ENCODE measurements at places on chromosomes 16 and 17. TPM values are rescaled to one million over a fixed set of nuclear protein-coding genes. Genes with fewer than 3 reads are reported as not detected.

- no peak for DNase-seq
Measured at GRCh38 chr17:48494335-48494734, 36.5 kb downstream of the HOXB1 start.

GRCh38 chr17:80195671-80196529 is 24.2 kb downstream of the SGSH start:
- DNase-seq, result no peak

DNA sequence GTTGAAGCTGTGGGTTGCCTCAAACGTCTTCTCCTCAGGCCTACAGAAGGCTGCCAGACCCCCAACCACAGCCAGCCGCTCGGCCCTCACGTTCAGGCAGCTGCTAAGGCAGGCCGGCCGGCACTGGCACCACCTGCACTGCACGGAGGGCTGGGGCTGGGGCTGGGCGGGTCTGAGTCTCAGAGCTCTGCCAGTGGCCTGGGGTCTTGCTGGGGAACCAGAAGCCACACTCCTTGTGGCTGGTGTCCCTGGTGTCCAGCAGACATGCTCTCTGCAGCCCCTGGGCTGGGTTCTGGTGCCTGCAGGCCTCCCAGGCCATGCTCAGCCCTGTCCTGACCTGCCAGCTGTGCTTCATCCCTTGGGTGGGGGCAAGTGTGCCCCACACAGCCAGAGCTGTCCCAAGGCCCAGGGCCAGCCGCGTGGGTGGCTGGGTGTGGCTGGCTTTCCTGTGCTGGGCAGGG is 42.0 kb downstream of the BAHCC1 start:
- DNase-seq, result no peak

GRCh38 chr16:521381-522210 is 5.9 kb upstream of the CAPN15 start:
- DNase-seq, result no peak

GRCh38 chr17:3879591-3880417 is 13.0 kb downstream of the CAMKK1 start:
- DNase-seq, result no peak

DNA sequence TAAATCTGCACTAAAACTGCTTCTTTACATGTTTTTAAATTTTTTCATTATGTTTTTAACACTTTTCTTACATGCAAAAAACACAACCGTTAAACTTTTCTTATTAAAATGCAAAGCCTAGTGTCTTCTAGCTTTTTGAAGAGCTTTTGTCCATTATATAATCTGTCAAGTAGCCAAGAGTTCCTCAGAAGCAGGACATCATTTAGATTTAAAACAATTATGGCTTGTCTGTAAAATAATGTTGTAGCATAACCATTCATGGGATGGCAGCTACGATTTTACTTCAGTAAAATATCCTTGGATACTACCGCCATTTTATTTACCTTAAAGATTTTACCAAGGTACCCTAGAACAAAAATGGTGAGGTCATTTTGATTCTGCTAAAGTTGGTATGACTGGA is 2.8 kb downstream of the OMG start:
- DNase-seq, result no peak

GRCh38 chr17:80264205-80265075 is 3.8 kb downstream of the RNF213 start:
- DNase-seq, result no peak

DNA sequence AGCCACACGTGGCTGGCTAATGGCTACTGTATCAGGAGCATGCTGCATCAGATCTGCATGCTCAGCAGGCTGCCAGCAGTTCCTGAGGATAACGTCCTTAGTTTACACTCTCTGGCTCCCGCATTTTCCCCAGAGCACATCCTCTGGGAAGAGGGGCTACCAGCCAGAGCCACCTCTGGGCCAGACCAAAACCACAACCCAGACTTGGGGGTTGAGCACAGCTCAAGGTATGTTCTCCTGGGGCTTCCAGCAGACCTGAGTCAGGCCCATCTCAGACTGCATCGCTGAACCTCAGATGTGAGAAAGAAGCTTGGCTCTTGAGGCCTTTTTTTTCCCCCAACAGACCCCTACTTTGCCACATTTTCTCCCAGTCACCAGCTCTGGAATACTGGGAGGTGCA is 23.7 kb upstream of the WSCD1 start:
- DNase-seq, result no peak

The TBC1D3L gene
- total RNA-seq, result 2.8 TPM

The ASPSCR1 gene
- total RNA-seq, result 19.2 TPM

Data from skin of body (tissue), 3 donors.